K562 (cell line): ENCODE measurements at places on chromosomes 1 and 21.
A peak's percentile ranks its signal among the peaks of the same experiment; 100 is the strongest.

DNA sequence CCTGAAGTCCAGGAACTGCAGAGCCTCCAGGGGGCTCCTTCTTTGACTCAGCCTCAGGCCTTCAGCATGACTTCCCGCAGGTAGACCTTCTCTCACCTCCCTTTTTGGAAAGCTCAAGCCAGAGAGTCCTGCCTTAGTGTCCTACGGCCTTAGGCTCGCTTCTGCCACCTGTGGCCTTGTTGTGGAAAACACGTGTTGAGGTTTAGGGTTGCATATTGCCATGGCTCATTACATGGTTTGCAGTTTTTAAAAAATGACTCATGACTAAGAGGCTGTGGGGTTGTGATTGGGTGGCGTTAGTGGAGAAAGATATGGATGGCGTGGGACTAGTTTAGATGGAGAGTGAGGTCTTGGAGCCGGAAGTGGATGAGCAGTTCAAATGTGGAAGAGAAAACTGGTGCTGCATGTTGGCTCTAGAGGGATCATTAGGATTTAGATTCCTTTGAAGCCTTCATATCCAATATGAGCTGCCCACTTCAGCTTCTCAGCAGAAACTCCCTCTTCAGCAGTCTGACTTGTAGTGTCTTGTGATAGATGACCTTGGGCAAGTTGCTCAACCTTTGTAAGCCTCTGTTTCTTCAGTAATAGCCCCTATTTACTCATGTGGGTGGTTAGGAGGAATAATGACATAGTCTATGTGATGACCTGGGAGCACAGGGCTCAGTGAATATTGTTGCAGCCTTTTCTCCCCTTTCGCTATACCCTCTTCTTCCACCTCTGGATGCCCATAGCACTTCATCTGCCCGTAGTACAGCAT, 6.5 kb upstream of the FGGY start:
- DNase-seq: peak; percentile 47

DNA sequence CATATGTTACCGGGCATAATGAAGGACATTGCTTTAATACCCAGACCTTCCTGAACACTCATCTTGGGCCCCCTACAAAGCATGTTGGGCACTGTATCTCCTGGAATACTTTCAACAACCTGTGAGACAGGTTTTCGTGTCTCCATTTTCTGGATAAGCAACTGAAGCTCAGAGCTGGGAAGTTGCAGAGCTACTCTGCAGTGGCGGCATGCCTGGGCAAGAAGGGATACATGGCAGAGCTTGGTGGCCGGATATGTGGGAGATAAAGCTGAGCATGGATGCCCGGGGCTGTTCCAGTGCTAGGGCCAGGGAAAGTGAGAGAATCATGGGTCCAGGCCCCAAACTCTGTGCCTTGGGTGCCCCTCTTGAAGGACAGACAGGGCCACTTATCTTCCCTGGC, 71.6 kb upstream of the KCND3 start:
- DNase-seq: no peak

DNA sequence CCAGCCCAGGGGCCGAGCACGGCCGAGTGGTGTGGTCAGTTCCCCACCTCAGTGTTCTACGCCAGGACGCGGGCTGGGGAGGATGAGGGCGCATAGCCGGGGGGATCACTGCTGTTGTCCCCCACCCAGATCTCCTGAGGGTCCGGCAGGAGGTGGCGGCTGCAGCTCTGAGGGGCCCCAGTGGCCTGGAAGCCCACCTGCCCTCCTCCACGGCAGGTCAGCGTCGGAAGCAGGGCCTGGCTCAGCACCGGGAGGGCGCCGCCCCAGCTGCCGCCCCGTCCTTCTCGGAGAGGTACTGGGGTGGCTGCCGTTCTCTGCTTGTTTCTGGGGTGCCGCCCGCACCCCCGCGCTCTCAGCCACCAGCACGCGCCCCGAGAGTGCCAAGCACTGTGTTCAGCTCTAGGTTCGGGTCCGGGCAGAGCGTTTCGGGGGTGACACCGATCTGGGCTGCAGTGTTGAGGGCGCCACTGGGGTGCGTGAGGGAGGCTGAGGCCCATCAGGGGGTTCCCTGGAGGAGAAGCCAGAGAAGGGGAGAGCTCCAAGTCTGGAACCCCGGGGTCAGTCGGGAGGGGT, 17.4 kb downstream of the SAMD11 start:
- no peak for DNase-seq

- DNase-seq: no peak
These were observed 3.0 kb downstream of the CRYBG2 start for GRCh38 chr1:26350701-26351589.

- DNase-seq: no peak
These were observed 581 bp downstream of the ETV3 start for GRCh38 chr1:157137408-157138219.

- no peak for DNase-seq
These were observed 81.1 kb downstream of the TNFSF18 start for GRCh38 chr1:172969611-172970010.

DNA sequence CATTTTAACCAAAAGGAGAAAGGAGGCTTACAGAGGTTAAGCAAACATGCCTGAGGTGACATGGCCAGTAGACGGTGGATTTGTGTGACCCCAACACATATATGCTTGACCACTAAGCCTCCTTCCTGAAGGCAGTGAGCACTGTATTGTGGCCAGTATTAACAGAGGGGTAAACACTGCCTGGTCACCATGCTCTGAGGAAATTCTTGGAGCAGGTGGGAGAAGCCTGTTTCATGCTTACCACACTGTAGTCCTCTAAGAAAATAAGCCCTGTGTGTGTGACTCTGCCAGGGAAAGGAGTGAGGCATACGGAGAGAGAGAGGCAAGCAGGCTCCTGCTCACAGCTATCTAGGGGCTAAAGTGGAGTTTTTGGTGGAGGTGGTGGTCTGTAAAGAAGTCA, 102.7 kb downstream of the KCND3 start:
- DNase-seq: no peak

- no peak for DNase-seq
These were observed 119.6 kb upstream of the CD34 start for GRCh38 chr1:208030288-208031091.

DNA sequence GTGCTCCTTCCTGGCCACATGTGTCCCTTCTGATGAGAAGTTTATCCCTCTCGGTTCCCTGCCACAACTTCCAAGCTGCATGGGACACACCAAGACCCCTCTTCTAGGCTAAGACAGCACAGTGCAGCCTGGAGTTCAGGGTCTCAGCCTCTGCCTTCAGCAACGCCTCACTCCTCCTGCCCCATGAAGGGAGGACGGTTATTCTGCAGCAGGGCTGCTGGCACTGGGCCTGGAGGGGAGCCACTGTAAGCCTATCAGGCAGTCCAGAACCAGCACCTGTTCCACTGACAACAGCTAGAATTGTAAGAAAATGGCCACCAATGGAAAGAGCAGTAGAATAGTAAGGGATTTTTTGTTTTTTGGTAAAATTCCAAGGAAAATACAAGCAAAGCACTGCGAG, 72.3 kb downstream of the GALNT2 start:
- peak; percentile 58 for DNase-seq

- DNase-seq: no peak
These were observed 79.5 kb downstream of the DISP1 start for GRCh38 chr1:222894331-222894730.

GRCh38 chr1:15911927-15912326, 64.0 kb downstream of the ZBTB17 start:
- no peak for DNase-seq

DNA sequence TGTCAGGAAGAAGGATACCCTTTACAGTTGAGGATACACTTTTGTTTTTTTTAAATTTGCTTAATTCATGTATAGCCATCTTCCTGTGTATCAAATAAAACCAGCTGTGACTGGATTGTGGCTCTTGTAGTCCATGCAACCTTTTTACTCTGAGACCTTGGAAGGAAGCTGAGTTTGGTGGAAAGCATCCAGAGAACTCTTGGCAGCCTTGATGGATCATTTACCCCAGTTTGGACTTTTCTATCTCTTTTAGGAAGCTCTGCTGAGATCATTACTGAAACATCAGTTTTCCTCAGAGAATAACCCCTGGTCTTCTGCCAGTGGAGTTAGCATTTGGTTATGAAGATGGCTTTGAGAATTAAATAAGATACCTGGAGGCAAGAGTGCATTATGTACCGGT, 21.2 kb upstream of the APOBEC4 start:
- DNase-seq: no peak

- DNase-seq: no peak
These were observed 29.5 kb downstream of the TUT4 start for GRCh38 chr1:52523376-52523775.

- no peak for DNase-seq
These were observed 1.2 kb upstream of the CLEC20A start for GRCh38 chr1:178497903-178498478.

GRCh38 chr1:43668956-43669355, 19.0 kb downstream of the KDM4A start:
- no peak for DNase-seq

DNA sequence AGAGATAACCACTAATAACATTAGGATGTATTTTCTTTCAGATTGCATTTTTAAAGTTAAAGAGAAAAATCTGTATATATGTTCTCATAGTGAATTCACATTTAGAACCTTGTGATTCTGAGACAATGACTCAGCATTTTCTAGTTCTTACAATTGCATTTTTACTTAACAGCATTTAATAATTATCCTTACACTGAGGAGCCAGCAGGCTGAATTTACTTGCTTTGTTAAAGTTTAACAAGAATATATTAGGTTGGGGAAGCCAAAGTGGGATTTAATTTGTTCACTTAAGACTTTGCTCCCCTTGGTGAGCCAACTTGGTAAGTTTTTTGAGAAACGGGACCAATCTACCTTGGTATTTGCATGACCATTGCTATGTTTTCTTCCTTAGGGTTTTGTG, 4.5 kb downstream of the PATJ start:
- DNase-seq: no peak

GRCh38 chr1:98964198-98964597, 40.5 kb downstream of the PLPPR5 start:
- no peak for DNase-seq

- DNase-seq: no peak
These were observed 8.1 kb upstream of the TRIM67 start for GRCh38 chr1:231153726-231154125.

DNA sequence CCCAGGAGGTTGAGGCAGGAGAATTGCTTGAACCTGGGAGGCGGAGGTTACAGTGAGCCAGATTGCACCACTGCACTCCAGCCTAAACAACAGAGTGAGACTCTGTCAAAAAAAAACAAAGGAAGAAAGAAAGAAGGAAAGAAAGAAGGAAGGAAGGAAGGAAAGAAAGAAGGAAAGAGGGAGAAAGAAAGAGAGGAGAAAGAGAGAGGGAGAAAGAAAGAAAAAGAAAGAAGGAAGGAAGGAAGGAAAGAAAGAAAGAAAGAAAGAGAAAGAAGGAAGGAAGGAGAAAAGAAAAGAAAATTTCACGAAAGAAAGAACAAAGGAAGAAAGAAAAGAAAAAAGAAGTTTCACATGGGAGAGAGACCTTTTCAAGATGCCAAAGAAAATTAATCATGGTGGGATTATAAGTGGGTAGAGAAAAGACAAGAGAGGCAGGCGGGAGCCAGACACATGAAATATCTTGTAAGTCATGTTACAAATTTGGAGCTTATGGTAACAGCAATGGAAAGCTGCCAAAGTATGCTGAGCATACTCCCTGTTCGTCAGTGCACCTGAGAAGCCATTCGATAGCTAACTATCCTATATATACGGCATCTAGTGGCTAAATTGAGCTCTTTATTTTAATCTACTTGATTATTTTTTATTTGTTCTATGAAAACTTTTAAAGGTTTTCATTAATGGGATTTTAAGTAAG, 41.3 kb upstream of the TNFSF4 start:
- DNase-seq: no peak

- no peak for DNase-seq
These were observed 11.0 kb upstream of the CDC42 start for GRCh38 chr1:22041505-22041904.

GRCh38 chr1:82788660-82789059, 987.9 kb downstream of the ADGRL2 start:
- no peak for DNase-seq
